ENCODE measurements at places on chromosomes 11 and 22.

DNA sequence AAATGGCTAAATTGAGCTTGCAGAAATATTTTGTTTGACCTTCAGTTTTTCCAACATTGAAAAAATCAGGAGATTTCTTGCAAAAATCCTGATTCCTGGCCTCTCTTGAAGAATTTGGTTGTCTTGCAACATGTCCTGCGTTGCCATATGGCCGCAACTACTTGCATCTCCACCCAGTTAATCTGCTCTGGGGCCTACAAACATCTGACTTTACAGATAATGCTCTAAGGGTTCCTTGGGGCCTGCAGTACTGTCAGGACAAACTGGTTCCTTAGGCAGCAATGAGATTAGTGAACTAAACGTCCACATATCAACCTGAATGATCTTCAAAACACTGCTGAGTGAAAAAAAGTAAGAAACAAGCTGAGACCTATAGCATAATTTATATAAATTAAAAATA is 36.6 kb upstream of the FEZ1 start:
- no peak for DNase-seq

DNA sequence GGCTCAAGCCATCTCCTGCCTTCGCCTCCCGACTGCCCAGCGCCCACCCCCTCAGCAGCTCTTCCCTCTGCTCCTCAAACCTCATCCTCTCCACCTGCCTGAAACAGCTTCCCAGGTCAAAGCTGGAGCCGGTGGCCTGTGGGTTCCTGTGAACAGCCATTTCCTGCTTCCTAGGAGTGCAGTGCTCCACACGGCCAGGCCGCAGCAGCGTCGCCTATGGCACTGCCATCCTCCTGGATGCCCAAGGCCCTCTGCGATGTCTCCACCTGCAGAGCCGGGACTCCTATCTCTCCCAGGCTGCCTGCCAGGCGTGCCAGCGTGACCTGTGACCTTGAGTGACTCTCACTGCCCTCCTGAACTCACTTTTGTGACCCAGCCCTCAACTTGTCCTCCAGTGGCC is 24.6 kb downstream of the PPM1F start:
- no peak for DNase-seq

- no peak for DNase-seq
These were observed 166.2 kb downstream of the LDLRAD3 start for GRCh38 chr11:36109850-36110606.

- DNase-seq: no peak
These were observed 106.6 kb downstream of the PRR5L start for GRCh38 chr11:36402568-36403170.

Data from stimulated activated CD4-positive, alpha-beta T cell treated with anti-CD3 and anti-CD28 coated beads, TNF-alpha, amount 100 ng/mL, for 48 hours (primary cell).